ENCODE measurements at places on chromosomes 7 and 10.

DNA sequence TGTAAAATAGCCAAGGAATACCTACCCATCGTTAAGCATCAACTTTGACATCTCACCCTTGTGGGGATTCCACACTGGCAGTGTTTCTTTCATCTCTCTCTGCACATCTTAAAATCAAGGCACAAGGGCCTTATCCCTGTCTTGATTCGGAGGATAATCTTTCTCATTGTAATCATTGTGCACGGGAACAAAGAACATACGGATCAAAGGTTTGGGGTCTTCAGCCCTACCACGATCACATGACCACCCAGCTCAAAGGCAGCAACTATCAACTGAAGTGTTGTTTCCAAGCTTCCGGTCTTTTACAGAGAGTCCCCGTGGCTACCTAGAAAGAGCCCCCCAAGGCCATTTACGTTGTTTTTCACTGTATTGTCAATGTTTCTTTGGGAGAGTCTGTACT is 11.9 kb downstream of the FGFBP3 start:
- no peak for DNase-seq

- DNase-seq, result no peak
These were observed 47.5 kb downstream of the ZNF467 start for GRCh38 chr7:149725916-149726315.

- no peak for DNase-seq
These were observed 17.5 kb upstream of the TEX36 start for GRCh38 chr10:125700355-125700911.

DNA sequence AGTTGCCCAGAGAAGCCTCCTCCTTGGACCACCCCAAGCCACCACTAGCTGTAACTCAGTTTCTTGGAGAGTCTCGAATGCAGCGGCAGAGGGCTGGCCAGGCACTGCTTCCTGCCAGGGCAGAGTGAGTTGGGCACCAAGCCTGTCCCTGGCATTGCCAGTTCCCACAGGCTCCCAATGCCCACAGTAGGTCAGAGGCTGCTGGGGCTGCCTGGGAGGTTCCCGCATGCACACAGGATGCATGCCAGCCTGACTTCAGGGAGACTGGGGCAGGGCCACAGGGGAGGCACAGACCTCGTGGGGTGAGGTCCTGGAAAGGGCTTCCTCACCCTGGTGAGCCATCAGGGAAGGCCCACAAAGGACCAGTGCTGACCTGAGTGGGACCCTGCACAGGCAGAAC is 152.8 kb downstream of the ZNF248 start:
- no peak for DNase-seq

- DNase-seq, result no peak
These were observed 33.8 kb upstream of the FAM180A start for GRCh38 chr7:135782377-135782776.
